ENCODE measurements at places on chromosomes 7 and 10.

- no peak for DNase-seq
These were observed 335.4 kb upstream of the ANKRD30A start for GRCh38 chr10:36789974-36790373.

DNA sequence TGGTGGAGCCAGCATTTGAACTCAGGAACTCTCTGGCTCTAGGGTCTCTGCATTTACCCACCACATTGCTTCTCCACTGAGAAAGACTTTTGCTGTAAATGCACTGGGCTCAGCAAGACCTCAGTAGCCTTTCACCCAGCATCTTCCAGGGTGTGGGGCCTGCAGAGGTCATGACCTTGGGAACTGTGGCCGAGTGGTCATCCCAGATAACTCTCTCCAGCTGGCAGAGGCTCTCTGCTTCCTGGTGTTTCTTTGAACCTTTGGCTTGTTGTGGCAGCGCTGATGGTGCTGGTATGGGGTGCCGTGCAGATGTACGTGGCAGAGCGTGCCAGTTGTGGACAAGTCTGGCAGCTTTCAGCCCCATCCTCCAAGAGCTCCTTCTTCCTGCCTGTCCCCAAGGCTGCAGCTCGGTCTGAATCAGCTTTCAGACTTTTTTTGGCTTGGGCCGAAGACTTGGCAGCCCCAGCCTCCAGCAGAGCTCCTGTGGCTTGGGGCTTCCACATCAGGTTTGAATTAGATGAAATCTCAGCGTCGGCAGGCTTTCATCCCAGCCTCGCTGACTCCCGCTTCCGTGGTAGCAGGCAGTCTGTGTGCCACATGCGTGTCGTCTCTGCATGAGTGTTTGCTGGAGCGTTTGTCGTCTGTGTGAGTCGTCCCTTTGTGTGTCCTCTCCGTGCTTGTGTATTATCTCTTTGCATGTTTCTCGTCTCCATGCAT, 21.5 kb downstream of the ADAMTS14 start:
- DNase-seq: peak; percentile 48

GRCh38 chr7:27808626-27809025, 68.7 kb downstream of the TAX1BP1 start:
- no peak for DNase-seq

GRCh38 chr7:36683111-36683510, 41.2 kb downstream of the AOAH start:
- no peak for DNase-seq

GRCh38 chr7:116582806-116583444, 58.1 kb downstream of the CAV1 start:
- DNase-seq: peak; percentile 53

- DNase-seq: no peak
These were observed 15.6 kb downstream of the ATXN7L1 start for GRCh38 chr7:105860793-105861192.

All from left cardiac atrium (tissue), 4 donors.